ENCODE measurements at places on chromosomes 6 and 20.

DNA sequence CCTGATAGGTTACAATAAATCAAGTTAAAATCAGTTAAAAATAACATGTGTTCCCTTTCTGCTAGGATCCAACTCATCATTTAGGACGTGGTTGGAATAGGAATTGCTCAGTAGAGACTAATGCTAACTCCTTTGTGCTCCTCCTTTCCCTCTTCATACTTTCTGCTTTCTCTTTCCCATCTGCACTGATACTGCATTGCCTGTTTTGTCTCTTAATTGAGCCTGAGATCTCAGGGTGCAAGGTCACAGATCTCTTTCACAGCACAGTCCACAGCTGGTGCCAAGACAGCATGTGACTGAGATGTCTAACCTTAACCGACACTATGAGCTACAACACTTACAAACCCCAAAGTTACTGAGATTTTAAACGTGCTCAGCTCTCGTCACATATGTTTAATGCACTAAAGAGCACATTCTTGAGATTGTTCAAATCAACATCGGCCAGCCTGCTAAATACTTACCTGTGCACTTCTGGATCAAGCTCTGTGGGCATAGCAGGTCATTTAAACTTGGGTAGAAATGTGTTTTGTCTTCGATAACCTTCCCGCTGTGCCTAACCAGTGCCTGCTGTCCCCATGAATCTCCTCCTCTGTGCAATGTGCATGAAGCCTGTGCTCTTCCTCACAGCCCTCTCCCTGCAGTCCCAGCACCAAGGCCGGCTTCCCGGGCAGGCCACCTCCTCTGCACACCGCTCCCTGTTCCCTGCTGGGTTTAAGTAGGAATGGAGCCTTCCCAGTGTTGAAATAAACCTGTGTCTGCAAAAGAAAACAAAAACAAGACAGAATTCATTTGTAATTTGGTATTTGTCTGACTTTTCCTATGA lies 39.6 kb upstream of the AFDN start:
- DNase-seq, result no peak

- DNase-seq, result no peak
These were observed 102.1 kb downstream of the ATG5 start for GRCh38 chr6:106223300-106223930.

DNA sequence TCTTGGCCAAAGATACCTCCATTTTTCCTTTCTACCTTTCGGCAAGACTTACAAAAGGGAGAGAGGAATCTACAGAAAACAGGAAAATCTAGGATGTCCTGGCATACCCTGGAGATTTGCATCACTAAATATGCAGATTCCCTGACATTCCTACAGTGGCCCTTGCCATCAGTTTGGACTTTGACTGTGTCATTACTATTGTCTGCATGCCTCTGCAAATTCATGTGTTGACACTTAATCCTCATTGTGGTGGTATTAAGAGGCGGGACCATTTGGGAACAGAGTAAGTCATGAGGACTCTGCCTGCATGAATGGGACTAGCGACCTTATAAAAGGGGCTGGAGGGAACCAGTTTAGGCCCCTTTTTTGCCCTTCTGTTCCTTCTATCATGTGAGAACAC lies 50.5 kb upstream of the DTNBP1 start:
- no peak for DNase-seq

- no peak for DNase-seq
These were observed 14.0 kb downstream of the DCBLD1 start for GRCh38 chr6:117496383-117496990.

DNA sequence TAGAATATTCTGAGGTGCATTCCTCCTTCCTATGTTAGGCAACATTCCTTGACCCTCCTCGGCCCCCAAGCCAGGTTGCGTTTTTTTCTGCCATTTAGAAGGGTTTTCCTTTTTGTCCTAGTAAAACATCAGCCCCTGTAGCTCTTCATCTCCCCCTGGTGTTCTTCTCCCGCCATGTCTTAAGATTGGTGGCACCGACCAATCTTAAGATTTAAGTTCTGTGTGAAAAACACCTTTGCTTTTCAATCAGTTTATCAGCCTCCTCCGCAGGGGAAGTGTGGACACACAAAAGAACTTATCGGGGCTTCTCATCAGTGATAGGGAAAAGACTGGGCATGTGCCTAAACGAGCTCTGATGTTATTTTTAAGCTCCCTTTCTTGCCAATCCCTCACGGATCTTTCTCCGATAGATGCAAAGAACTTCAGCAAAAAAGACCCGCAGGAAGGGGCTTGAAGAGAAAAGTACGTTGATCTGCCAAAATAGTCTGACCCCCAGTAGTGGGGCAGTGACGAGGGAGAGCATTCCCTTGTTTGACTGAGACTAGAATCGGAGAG lies 719 bp upstream of the EDN1 start:
- DNase-seq, result peak; percentile 38

DNA sequence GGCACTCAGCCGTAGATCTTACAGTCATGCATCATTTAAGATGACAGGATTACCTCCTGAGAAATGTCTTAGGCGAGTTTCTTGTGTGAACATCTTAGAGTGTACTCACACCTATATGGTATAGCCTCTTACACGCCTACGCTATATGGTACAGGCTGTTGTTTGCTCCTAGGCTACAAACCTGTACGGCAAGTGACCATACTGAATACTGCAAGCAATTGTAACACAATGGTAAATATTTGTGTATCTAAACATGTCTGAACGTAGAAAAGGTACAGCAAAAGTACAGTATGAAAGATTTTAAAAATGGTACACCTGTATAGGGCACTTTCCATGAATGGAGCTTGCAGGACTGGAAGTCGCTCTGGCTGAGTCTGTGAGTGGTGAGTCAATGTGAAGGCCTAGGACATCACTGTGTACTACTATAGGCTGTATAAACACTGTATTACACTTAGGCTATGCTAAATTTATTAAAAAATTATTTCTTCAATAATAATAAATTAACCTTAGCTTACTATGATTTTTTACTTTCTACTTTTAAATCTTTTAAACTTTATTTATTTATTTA lies 541 bp upstream of the IL20RA start:
- DNase-seq, result no peak

- peak; percentile 47 for DNase-seq
These were observed 68.2 kb upstream of the SUPT3H start for GRCh38 chr6:45445749-45446549.

- DNase-seq, result no peak
These were observed 111.9 kb downstream of the TRIM27 start for GRCh38 chr6:28811873-28812272.

DNA sequence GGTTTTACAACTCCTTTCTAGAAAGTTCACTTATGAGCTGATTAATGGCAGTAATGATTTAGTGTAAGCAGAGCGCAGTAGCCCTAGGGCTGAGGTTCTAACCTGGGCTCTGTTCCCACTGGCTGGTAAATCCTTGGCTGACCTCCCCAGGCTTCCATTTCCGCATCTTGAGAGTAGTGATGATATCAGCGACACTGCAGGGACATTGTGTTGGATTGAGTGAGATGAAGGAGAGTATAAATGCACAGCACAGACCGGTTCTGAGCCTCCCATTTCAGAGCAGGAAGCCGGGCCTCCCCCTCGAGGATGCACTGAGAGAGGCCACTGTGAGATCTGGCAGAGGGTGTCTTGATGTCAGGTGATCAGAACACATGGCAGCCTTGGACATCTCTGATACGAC lies 477.2 kb upstream of the SULF2 start:
- no peak for DNase-seq

- DNase-seq, result no peak
These were observed 65.9 kb downstream of the TMEM244 start for GRCh38 chr6:129795261-129795660.

DNA sequence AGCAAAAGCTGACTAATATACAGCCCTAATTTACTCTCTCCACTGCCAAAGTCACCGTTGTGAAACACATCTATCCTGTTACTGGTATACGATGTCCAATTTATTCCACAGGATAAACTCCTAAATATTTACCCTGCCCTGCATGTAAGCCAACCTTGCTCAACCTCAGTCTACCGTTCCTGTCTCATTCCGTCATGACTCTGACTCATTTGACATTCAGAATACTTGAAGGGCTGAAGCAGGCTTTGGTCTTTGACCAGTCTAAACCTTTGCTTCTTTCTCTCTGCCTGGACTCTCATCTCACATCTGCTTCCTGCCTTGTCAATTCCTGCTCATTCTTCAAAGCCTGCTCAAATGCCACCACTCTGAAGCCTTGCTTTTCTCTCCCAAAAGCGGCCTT lies 157.5 kb downstream of the SCP2D1 start:
- DNase-seq, result no peak

GRCh38 chr6:49550492-49551077 lies at the start of gene C6orf141:
Gene C6orf141 (plus strand): TSS chr6:49550668. CDS start chr6:49550793, 125 bp downstream.
- peak; percentile 58 for DNase-seq
